ENCODE measurements at places on chromosomes 2 and 18.

GRCh38 chr2:144133936-144134665 lies 385.8 kb downstream of the ZEB2 start:
- DNase-seq, result no peak

- no peak for DNase-seq
Measured at GRCh38 chr2:201344663-201345366, 12.3 kb downstream of the FLACC1 start.

GRCh38 chr2:158998551-158999248 lies 30.3 kb downstream of the TANC1 start:
- DNase-seq, result no peak

- no peak for DNase-seq
Measured at GRCh38 chr2:26567534-26567933, 73.6 kb downstream of the CIB4 start.

GRCh38 chr18:22872900-22873537 lies 60.1 kb upstream of the RBBP8 start:
- DNase-seq, result no peak

- DNase-seq, result no peak
Measured at GRCh38 chr18:10052871-10053270, 139.1 kb downstream of the VAPA start.

GRCh38 chr18:26875040-26875654 lies 9.6 kb upstream of the AQP4 start:
- DNase-seq, result no peak

DNA sequence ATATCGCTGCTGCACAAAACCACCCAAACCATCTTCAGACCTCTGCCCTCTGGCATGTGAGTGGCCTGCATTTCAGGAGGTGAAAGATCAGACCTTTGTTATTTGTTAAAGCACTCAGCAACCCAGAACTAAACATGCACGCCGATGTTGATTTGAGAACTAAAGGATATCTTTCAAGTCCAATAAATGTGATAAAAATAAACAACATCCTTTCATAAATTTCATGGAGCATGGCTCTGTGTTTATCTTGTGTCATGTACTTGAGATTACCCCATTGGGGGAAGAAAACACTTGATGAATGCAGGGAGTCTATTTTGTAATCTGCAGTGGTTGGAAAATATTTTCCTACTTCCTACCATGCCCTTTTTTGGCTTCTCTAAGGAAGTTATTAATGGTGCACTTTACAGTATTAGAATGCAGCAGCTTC lies 70.8 kb upstream of the GATA6 start:
- DNase-seq, result no peak

DNA sequence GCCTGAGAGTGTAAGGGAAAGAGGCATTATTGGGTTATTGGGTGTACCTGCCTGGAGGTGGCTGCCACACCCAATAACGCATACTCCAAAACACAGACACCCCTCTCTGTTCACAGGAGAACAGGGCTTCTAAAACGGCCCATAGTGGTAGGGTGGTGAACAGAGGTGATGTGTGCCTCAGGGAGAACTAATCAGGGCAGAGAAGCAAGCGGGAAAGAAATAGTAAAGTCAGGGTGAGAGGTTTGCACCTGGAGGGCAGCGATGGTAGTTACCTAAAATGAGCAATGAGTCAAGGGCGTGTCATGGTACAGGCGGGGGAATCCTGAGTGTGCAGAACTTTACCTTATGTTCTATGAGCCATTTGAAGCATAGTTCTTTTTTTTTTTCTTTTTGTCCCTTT lies 21.6 kb upstream of the VPS4B start:
- no peak for DNase-seq

DNA sequence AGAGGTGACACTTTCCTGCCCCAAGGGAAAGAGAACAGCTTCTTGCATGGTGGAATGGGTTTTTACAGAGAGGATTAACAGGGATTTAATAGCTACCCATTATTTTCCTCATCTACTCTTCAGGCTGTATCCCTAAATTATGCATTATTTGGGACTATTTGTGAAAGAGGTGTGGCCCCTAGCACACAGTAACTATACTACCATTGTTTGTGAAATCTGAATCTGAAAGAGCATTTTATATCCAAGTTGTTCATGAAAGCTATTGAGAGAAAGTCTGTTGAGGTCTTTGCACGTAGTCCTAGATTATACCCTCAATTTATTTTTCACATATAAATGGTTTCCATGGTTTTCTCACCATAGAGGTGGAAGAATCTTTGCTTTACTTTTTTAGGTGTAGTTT lies 78.1 kb downstream of the SPTBN1 start:
- DNase-seq, result no peak

GRCh38 chr2:7014174-7014640 lies 97.0 kb downstream of the RNF144A start:
- DNase-seq, result no peak

- DNase-seq, result no peak
Measured at GRCh38 chr2:73759285-73759764, 20.6 kb downstream of the DUSP11 start.

GRCh38 chr2:8685697-8686358 lies 4.0 kb downstream of the ID2 start:
- no peak for DNase-seq

GRCh38 chr2:33240178-33240577 lies 236.3 kb upstream of the RASGRP3 start:
- no peak for DNase-seq

GRCh38 chr2:14642499-14642898 lies 10.0 kb downstream of the LRATD1 start:
- DNase-seq, result no peak

- no peak for DNase-seq
Measured at GRCh38 chr2:29064746-29065067, 9.6 kb downstream of the PCARE start.

- DNase-seq, result no peak
Measured at GRCh38 chr2:86218124-86218523, 18.9 kb downstream of the MRPL35 start.

- DNase-seq, result no peak
Measured at GRCh38 chr2:198712485-198712884, 745.3 kb downstream of the SATB2 start.

GRCh38 chr2:73043929-73044832 lies 27.3 kb downstream of the SFXN5 start:
- DNase-seq, result no peak

GRCh38 chr2:20103530-20103929 lies 52.1 kb upstream of the LAPTM4A start:
- no peak for DNase-seq

GRCh38 chr2:197195518-197195917 lies 115.1 kb downstream of the ANKRD44 start:
- no peak for DNase-seq

GRCh38 chr2:75540994-75541393 lies 19.7 kb downstream of the EVA1A start:
- no peak for DNase-seq

DNA sequence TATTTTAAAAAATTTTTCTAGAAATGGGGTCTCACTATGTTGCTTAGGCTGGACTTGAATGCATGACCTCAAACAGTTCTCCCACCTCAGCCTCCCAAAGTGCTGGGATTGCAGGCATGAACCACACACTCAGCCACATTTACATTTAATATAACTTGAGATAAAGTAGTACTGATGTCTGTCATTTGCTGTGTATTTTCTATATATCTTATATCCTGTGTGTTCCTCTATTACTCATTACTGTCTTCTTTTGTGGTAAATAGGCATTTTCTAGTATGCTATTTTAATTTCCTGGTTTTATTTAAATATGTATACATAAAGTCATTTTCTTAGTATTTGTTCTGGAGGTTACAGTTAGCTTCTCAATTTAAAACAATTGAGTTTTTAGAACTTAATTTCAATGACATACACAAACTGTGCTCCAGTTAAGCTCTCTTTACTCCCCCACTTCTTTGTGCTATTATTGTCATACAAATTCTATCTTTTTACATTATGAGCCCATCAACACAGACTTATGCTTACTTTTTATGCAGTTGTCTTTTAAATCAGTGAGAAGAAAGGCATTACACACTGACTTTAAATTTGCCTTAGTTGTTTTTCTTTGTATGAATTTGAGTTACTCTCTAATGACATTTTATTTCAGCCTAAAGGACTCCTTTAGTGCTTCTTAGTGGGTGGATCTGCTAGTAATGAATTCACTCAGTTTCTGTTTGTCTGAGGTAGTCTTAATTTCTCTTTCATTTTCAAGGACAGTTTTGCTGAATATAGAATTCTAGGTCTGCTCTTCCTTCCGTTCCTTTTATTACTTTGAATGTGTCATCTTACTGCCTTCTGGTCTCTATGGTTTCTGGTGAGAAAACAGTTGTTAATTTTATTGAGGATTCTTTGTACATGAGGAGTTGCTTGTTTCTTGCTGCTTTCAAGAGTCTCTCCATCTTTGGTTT lies 6.2 kb upstream of the INPP4A start:
- DNase-seq, result no peak

GRCh38 chr18:65235966-65236624 lies 514.7 kb upstream of the CDH7 start:
- no peak for DNase-seq

DNA sequence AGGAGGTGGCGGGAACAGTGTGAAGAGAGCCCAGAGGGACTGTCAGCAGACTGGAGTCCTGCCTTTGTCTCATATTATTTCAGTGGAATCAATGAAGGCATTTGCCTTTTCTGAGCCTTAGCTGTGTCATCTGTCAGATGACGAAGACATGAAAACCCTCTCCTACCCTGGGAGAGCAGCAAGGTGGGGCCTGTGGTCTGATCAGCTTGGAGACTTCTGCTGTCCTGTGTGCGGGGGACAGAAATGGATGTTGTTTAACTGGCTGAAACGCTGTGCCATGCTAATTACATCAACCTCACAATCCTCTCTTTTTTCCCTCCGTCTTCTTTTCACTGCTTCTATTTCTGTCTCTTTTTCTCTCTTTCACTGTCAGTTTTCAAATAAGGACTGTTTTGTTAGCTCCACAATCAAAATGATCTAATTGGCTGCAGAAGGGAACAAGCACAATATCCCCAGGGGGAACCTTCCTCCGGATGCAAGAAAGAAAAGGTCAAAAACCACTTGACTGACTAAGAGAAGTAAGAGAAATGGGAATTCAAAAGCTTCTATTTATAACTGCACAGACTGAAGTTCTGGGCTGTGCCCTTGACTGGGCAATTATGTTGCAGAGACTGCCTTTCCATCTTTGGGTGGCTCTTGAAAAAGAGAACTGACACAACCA lies 340.1 kb downstream of the CLIP4 start:
- DNase-seq, result no peak

DNA sequence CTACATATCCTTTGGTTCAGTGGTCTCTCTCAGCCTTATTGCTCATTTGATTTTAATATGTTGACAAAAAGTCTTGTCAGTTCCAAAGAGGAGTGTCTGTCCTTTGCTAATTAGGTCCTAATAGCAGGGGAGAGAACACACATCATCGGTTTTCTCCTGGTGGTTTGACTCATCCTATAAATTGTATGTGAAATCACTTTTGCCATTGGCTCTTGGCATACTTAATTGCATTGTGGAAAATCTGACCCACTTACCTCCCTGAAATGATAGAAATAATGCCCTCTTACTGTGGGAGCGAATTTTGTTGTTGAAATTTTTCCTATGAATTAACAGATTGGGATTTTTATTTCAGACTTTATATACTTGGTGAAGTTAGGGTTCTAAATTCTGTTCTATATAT lies 58.3 kb downstream of the MTCL1 start:
- DNase-seq, result no peak

DNA sequence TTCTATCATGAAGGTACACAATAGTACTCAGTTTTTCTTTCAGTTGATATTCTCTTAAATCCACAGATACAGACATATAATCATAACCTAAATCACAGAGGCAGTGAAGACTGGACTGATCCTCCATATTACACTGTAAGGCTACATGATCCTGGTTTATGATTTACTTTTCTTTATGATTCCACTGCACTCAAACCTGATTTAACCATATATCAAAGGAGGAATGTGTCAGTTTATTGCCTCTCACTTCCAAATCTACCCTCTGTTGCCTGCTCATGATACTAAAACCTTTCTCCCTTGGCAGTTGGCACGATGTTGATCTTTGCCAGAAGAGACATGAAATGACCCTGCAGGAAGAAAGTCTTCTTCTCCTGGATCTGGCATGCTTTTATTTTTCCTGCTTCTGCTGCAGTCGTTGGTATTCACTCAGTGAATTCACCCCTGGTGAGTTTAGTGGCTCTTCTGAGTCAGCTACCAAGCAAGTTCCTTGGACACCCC lies 426.4 kb downstream of the MBD2 start:
- DNase-seq, result no peak

DNA sequence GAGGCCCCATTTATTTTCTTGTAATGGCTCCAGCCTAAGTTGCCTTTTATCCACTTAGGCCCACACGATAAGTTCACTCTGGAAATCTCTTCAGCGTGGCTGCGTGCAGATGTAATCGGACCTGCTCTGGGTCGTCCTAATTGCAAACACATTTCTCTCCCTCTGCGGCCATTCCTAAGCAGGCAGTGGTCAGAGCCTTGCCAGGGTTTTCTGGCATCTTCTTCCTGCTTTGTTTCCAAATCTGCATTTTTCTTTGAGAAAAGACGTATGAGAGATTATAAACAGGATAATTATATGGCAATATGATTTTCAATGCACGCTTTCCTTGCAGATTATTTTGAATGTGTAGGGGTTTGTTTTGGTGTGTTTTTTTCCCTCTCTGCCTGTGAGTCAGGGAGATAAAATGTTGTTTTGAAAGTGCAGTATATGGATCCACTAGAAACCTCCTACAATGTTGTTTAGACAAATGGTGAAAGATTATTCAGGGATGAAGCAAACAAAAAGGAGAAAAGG lies 239.4 kb upstream of the TANK start:
- DNase-seq, result no peak
